ENCODE measurements at places on chromosomes 16 and 17.

DNA sequence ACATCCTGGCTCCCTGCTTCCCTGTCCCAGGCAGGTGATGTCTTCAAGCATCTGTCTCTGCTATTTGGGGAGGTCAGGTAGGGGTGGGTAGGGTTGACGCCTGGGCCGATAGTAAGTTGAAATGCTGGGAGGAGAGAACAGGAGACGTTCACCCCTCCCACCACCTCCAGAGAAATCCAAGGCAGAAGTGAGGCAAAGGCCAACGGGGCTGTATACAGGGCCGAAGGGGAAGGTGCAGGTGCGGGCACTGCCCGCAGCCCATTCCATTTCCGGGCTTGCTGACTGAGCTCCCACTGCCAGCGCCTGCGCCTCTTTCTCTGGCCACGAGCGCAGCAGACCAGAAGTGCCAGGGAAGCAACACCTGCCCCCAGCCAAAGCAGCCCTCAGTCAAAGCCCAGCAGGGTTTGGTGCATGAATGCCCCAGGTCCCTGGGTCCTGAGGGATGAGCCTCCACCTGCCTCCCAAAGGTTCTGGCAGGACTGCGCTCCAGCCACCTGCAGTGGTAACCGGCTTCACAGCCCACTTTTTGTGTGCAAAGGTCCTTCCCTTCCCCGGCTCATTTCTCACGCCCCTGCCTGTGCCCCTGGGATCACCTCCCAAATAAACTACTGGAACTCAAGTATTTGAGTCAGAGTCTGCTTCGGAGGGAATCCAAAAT is 127.6 kb upstream of the TNRC6C start:
- DNase-seq, result no peak

DNA sequence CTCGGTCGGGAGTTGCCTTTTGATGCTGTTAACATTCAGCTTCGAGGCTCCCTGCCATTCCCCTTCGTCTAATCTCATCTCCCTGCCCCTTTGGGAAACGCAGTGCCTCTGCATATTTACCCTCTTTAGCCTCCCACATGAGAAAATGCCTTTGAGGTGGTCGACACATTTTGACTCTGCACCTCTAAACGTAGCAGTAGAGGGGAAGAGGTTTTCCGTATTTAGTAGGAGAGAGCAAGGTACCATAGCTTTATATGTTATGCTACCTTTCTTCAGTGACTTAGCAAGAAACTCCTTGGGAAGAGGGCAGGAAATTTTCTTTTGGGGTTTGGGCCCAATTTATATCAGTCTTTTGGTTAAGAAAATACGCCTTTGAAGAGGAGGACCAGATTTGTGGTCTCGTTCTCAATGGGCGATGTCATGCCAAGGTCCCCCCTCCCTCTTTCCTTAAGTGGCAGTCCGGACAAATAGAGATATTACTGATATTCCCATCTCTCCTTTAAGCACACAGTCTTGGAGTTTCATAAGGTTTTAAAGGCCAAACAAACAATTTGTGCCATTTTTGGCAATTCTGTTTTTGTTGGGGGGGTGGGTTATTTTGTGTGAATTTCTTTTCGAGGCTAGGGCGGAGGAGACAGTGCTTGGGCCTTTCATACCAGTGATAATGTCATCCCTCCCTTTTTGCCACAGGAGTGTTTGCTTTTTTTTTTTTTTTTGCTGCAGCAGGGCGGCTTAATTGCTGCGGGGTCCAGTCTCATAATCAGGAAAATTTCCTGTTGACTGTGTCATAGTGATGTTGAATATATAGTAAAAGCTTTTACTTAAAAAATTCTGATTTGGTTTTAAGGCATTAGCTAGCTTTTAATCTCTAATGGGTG is 1.5 kb downstream of the PAFAH1B1 start:
- no peak for DNase-seq

- DNase-seq, result no peak
These were observed 1011.6 kb downstream of the KCNJ18 start for GRCh38 chr17:22703786-22704441.

- DNase-seq, result no peak
These were observed 9.6 kb downstream of the ZNF598 start for GRCh38 chr16:1999866-2000514.

- DNase-seq, result no peak
These were observed 177.1 kb upstream of the ELAC2 start for GRCh38 chr17:13194887-13195286.

Data from putamen (tissue), 1 donor.